ENCODE measurements at places on chromosomes 3 and 15.

GRCh38 chr3:21673393-21673792 is 77.6 kb downstream of the ZNF385D start:
- no peak for DNase-seq

DNA sequence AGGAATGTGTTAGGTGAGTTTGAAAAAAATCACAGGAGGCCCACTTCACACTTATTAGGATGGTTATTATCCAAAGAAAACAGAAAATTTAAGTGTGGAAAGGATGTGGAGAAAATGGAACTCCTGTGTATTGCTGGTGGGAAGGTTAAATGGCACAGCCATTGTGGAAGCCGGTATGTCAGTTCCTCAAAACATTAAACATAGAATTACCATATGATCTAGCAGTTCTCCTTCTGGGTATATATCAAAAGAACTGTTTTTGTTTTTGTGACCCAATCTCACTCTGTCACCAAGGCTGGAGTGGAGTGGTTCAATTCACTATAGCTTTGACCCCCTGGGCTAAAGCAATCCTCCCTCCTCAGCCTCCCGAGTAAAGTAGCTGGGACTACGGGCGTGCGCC is 10.4 kb upstream of the ZFYVE19 start:
- no peak for DNase-seq

GRCh38 chr15:77664428-77664827 is 31.7 kb upstream of the LINGO1 start:
- DNase-seq = no peak

DNA sequence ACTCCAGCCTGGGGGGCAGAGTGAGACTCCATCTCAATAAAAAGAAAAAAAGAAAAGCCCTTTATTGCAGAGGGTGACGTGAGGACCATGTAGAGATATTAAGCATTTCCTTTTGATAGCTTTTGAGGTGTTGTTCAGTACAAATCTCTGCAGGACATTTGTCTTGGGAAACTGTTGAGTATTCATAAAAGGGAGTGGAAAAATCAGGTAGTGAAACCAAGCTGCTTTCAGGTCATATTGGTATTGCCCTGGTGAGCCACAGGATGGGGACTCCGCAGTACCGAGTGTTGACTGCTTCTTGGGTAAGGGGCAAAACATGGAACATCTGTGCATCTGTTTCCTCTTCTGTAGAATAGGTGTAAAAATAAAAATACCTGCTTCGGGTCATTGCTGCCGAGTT is 9.9 kb downstream of the ITPR1 start:
- no peak for DNase-seq

Measured in astrocyte of the hippocampus (primary cell).